HCT116 (cell line): ENCODE measurements at places on chromosomes 2 and 18. TPM values are rescaled to one million over a fixed set of nuclear protein-coding genes. Genes with fewer than 3 reads are reported as not detected.

GRCh38 chr18:77255426-77256105 lies 5.9 kb downstream of the GALR1 start:
- no peak for DNase-seq

DNA sequence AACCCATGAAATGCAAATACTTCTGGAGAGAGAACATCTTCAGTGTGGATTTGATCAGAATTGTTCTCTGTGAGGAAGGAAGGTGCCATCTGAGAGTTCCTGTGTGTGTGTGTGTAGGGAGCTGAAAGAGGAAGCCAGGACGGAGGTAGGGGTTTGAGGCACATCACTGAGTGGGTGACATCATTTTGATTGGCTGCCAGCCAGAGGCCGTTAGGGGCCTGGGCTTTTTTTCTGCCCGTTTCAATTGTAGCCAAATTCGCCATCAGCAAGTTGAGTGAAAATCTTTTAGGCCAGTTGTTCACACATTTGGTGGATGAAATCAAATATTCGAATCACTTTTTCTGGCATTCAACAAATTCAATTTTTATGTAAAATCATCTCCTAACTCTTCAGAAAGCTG lies 48.9 kb downstream of the TSN start:
- no peak for DNase-seq

Gene PCARE
- not detected for total RNA-seq

- no peak for DNase-seq
Measured at GRCh38 chr18:13452388-13452811, 233.8 kb downstream of the LDLRAD4 start.

DNA sequence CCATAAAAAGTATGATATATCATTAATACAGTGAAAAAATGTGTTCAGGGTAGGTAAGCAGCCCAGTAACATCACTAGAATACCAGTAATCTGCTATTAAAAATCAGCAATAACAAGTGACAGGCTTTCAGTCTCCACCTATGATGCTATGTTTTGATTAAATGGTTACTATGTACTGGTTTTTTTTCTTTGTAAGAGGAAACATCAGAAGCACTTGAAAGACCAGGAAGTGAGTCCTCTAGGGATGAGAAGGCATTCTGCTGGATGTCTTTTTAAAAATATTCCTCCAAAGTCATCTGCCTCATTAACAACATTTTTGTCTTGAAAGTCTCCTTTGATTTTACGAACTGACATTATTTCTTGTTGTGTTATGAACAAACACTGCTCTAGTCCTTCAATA lies 136.0 kb upstream of the FAM98A start:
- no peak for DNase-seq

DNA sequence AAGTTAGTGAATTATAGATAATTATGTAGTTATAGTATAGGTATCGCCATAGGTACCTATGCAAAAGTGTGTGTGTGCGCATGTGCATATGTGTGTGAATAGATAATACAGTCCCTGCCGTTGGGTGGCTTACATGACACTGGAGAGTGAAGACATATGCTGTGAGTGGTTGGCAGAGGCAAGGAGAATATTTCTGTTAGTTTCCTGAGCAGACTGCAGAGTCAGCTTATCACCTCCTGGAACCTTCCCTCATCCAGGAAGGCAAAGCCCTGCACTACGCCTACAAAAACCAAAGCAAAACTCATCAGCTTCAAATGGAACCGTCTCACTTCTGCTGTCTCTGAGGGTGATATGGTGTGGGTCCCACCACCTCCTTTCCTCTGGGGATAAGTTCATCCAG lies 181.9 kb downstream of the LRRTM1 start:
- no peak for DNase-seq

- DNase-seq, result no peak
Measured at GRCh38 chr18:42745931-42746330, 369.6 kb downstream of the RIT2 start.

DNA sequence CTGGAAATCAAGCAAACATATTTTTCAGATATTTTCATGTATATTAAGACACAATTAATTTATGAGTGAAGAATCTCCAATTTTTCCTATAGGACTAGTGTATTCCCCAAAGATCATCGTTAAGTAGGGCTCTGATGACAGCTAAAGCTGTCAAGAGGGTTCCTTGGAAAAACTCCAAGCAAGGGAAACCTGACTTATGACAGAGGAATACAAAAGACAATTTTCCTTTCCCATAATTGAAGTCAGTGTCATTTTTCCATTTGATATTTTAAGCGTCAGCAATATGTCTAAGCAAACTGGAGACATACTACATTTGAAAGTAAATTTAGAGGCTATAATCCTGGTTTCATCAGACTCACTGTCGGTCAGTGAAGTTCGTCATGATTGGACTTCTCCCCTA lies 36.1 kb downstream of the RIT2 start:
- DNase-seq, result no peak

Gene TMEM18
- 33.5 TPM for total RNA-seq

- no peak for DNase-seq
Measured at GRCh38 chr2:239331560-239331959, 69.3 kb downstream of the HDAC4 start.

Gene CNRIP1
- total RNA-seq, result not detected

- DNase-seq, result no peak
Measured at GRCh38 chr2:38933653-38934052, 44.0 kb downstream of the ARHGEF33 start.
